ENCODE measurements at places on chromosomes 6 and 20. TPM values are rescaled to one million over a fixed set of nuclear protein-coding genes. Genes with fewer than 3 reads are reported as not detected.

The SIM1 gene
- total RNA-seq = 0.51 TPM

DNA sequence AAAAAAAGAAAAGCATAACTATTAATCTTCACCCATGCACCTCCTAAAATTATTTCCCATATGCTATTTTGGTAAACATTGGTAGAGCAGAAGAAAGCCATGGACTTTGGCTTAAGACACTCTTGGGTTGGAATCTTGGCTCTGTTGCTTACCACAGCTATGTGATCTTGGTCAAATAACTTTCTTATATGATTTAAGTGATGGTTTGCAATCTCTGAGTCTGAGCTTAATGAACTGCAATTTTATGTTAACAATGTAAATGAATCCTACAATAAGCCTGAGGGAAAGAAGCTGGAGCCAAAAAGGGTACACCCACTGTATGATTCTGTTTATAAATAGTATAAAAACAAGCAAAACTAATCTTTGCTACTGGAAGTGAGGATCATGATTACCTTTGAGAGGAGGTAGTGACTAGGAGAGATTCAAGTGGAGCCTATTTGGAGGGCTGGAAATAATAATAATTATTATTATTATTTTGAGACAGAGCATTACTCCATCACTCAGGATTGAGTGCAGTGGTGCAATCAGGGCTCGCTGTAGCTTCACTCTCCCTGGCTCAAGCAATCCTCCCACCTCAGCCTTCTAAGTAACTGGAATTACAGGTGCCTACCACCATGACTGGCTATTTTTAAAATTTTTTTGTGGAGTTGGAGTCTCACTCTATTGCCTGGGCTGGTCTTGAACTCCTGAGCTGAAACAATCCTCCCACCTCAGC, 34.5 kb downstream of the ABRACL start:
- no peak for DNase-seq

- no peak for DNase-seq
Observed at GRCh38 chr6:129498541-129498940, 211.4 kb downstream of the ARHGAP18 start.

DNA sequence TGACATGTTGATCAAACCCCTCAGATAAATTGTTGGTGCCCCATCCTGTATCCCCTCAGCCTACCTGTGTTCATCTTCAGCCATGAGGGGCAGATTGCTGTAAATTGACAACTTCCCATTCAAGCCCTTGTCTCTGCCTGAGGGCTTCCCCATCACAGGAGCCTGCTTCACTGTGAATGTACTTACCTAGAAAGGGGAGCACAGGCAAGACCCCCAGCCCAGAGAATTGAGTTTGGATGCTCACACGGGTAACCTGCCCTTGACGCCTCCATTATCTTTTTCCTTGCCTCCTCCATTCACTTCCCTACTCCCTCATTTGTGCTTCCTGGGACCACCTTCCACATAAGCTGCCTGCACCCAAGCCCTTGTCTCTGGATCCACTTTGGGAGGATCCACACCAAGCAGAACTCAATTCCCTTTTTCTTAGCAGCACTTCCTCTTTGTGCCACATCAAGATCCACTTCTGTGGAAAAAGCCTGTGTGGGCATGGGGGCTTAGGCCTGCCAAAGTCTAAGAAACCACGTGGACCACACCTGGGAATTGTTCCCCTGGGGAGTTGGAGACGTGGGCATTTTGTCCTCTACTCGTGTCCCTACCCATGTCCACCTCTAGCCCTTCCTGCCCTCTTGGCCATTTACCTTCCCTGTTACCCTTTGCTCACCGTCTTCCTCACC, 103.4 kb upstream of the FOXA2 start:
- no peak for DNase-seq

All from Daoy (cell line).